Uterine smooth muscle cell (primary cell): ENCODE measurements at places on chromosomes 3 and 15. TPM values are rescaled to one million over a fixed set of nuclear protein-coding genes. Genes with fewer than 3 reads are reported as not detected.

CD86 gene
- total RNA-seq, result under 0.01 TPM in 1 of 2 replicates, not detected in the other

RAB6B gene
- 0.22 and 0.37 TPM in 2 replicates for total RNA-seq

CAMKV gene
- not detected in 2 replicates for total RNA-seq

GOLGA6L25 gene
- total RNA-seq, result not detected in 2 replicates

ADGRG7 gene
- total RNA-seq, result 1.1 and 49.1 TPM in 2 replicates

ARGFX gene
- not detected in 2 replicates for total RNA-seq

LRRC31 gene
- not detected in 2 replicates for total RNA-seq

PTH1R gene
- 1.00 and 1.1 TPM in 2 replicates for total RNA-seq

CTXND1 gene
- under 0.01 TPM in 2 replicates for total RNA-seq

TAGLN3 gene
- total RNA-seq, result 9.2 and 29.5 TPM in 2 replicates

CD200 gene
- 0.44 and 2.9 TPM in 2 replicates for total RNA-seq

GPR160 gene
- 0.22 and 0.50 TPM in 2 replicates for total RNA-seq

REC114 gene
- not detected in 2 replicates for total RNA-seq

DPPA4 gene
- not detected in 2 replicates for total RNA-seq

NPAP1 gene
- not detected in 2 replicates for total RNA-seq

GHSR gene
- 0.12 TPM in 1 of 2 replicates, not detected in the other for total RNA-seq

GPR62 gene
- total RNA-seq, result 0.12 TPM in 1 of 2 replicates, not detected in the other

PRR20G gene
- not detected in 2 replicates for total RNA-seq

ONECUT1 gene
- total RNA-seq, result 0.12 TPM in 1 of 2 replicates, not detected in the other

ZNF660 gene
- total RNA-seq, result 0.55 and 1.7 TPM in 2 replicates

GPR149 gene
- total RNA-seq, result not detected in 2 replicates

ATG7 gene
- total RNA-seq, result 96.1 and 188 TPM in 2 replicates

MKRN3 gene
- 0.37 and 0.89 TPM in 2 replicates for total RNA-seq

TP63 gene
- total RNA-seq, result under 0.01 and 0.25 TPM in 2 replicates

ADAMTSL3 gene
- total RNA-seq, result 0.22 and 0.62 TPM in 2 replicates

DAPK2 gene
- total RNA-seq, result 4.2 and 5.8 TPM in 2 replicates

POTEB2 gene
- total RNA-seq, result not detected in 2 replicates

NR2E3 gene
- 0.22 and 0.25 TPM in 2 replicates for total RNA-seq

NMB gene
- total RNA-seq, result 3.6 and 4.0 TPM in 2 replicates

TGM4 gene
- not detected in 2 replicates for total RNA-seq

SHC4 gene
- 1.5 and 1.7 TPM in 2 replicates for total RNA-seq

PP2D1 gene
- not detected in 2 replicates for total RNA-seq

CCR8 gene
- total RNA-seq, result not detected in 2 replicates

SLC22A13 gene
- total RNA-seq, result 0.22 and 0.25 TPM in 2 replicates
